ENCODE measurements at places on chromosomes 16 and 17. TPM values are rescaled to one million over a fixed set of nuclear protein-coding genes. Genes with fewer than 3 reads are reported as not detected.
A peak's percentile ranks its signal among the peaks of the same experiment; 100 is the strongest.

Gene SLC16A6
- total RNA-seq, result 8.4 TPM

Gene ASPA
- total RNA-seq, result not detected

Gene FOXF1
- total RNA-seq, result not detected

Gene KRTAP9-4
- not detected for total RNA-seq

Gene SAMD14
- total RNA-seq, result 0.92 TPM

Gene IL34
- total RNA-seq, result not detected

Gene NPLOC4
- 126 TPM for total RNA-seq

Gene TEKT1
- not detected for total RNA-seq

Gene NLGN2
- 6.6 TPM for total RNA-seq

Gene CD300H
- total RNA-seq, result not detected

- H3K27ac ChIP-seq, result no peak overlapping the region
- peak overlapping the region; percentile 90 for H3K4me3 ChIP-seq
- peaks cover 87% of the 10 kb centered on the region for H3K4me1 ChIP-seq
These were observed 4.8 kb downstream of the IL4R start for GRCh38 chr16:27318392-27319256.

DNA sequence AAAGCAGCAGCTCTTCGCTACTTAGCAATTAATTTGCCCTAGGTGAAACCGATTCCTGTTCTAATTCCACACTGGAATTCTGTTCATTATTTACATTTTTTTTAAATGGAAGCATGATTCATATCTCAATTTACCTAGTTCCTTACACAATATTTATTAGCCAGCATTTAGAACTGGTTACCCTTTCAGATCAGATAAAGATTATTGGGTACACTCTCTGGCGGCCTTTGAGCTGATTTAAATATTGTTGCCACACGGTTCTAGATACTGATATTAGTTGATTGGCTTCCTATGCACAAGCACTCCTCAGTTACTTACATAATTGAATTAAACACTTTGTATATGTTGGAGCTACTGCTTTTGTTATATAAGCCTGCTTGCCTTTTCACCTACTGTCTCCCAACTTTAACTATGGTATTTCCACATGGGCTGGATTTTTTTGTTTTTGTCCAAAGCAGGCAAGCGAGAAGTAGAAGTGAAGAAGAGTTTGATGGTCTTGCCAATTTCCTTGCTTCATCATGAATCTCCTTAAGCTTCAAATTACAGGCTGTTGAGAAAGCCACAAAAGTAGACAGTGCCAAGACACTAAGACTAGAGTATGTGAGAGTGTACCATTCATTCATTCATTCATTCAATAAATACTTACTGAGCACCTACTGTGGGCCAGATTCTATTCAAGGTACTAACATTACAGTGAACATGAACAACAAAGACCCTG lies 3.9 kb upstream of the ALDH3A2 start:
- DNase-seq, result no peak
- H3K4me3 ChIP-seq, result no peak overlapping the region
- no peaks in the 10 kb centered on the region for H3K36me3 ChIP-seq
- H3K27me3 ChIP-seq, result no peaks in the 10 kb centered on the region
- H3K27ac ChIP-seq, result no peak overlapping the region

DNA sequence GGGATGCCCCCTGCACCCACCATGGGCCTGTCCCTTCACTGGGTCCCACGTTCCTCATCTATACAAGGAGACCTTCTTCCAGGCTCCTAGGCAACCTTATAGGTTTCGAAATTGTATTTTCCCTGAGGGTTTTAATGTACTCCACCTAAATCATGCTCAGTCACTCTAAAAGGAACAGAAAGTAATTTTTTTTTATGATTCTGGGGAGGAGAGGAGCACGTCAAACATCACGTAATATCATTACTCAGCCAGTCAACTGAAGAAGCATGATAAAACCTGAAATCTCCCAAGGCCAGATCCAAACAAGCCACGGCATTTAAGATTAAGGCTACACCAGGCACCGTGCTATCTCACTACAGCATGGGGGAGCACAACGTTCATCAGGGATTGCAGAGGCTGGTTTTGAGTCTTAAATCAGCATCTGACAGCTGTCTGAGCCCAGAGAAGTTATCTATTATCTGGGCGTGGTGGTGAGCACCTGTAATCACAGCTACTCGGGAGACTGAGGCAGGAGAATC lies 3.9 kb upstream of the TMEM114 start:
- peaks cover 6% of the 10 kb centered on the region for H3K27me3 ChIP-seq
- no peaks in the 10 kb centered on the region for H3K36me3 ChIP-seq
- no peak overlapping the region for H3K4me3 ChIP-seq

- peak; percentile 45 for DNase-seq
- H3K27ac ChIP-seq, result no peak overlapping the region
- H3K27me3 ChIP-seq, result no peaks in the 10 kb centered on the region
- peaks cover 62% of the 10 kb centered on the region for H3K4me1 ChIP-seq
- peak overlapping the region; percentile 38 for H3K4me3 ChIP-seq
These were observed 14.4 kb upstream of the MEAK7 start for GRCh38 chr16:84518804-84519341.

- no peaks in the 10 kb centered on the region for H3K4me1 ChIP-seq
- H3K27ac ChIP-seq, result no peak overlapping the region
- no peaks in the 10 kb centered on the region for H3K27me3 ChIP-seq
These were observed 588.7 kb downstream of the CDH13 start for GRCh38 chr16:83215406-83216001.

DNA sequence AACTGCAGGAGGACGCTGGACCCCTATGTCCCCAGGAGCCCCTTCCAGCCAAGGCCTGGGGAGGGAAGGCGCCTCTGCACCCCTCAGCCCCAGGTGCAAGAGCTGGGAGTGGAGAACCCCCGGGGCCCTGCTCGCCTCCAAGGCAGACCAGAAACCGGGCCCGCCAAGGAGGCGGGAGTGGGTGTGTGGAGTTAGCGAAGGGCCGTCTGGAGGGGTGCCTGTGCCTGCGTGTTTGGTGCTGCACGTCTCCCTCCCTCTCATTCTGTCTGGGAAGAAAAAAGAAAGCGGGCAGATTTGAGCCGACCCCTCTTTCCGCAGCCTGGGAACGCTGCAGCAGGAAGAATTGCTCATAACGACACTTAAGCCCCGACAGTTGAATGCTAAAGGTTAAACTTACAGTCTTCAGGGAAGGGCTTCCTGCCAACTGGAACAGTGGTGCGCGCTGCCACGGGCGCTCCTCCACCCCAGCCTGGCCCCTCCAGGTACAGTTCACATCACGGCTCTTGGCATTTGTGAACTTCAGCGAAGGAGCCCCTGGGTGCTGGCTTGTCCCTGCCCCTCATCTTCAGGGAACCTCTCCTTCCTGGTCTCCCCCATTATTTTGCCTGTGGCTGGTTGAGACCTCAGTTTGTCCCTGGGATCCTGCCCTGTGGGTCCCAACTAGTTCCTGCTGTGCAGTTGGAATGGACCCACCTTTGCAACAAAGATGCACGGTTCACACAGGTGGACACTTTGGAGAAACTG lies 19.2 kb upstream of the ZFHX3 start:
- H3K27me3 ChIP-seq, result peaks cover 11% of the 10 kb centered on the region
- no peaks in the 10 kb centered on the region for H3K4me1 ChIP-seq
- no peaks in the 10 kb centered on the region for H3K36me3 ChIP-seq
- H3K27ac ChIP-seq, result no peak overlapping the region

- H3K4me1 ChIP-seq, result peaks cover 40% of the 10 kb centered on the region
- peak within 1 kb of the TSS; percentile 88 for H3K4me3 ChIP-seq
- peak within 1 kb of the TSS; percentile 98 for H3K27ac ChIP-seq
- no peaks in the 10 kb centered on the region for H3K27me3 ChIP-seq
- peaks cover 19% of the 10 kb centered on the region for H3K36me3 ChIP-seq
- DNase-seq, result peak; percentile 99
These were observed at the start of gene CORO7 for GRCh38 chr16:4416200-4417032. TSS of gene CORO7 (minus strand) at chr16:4416596. CDS start at chr16:4416518, 78 bp downstream.

- no peak overlapping the region for H3K4me3 ChIP-seq
These were observed 7.5 kb upstream of the GJD3 start for GRCh38 chr17:40372031-40372430.

- no peaks in the 10 kb centered on the region for H3K36me3 ChIP-seq
- no peak overlapping the region for H3K27ac ChIP-seq
- no peak overlapping the region for H3K4me3 ChIP-seq
These were observed 149.0 kb downstream of the NTN1 start for GRCh38 chr17:9170336-9170735.

GRCh38 chr16:27333104-27333503 lies 19.3 kb downstream of the IL4R start:
- no peaks in the 10 kb centered on the region for H3K27me3 ChIP-seq
- H3K4me1 ChIP-seq, result peaks cover 22% of the 10 kb centered on the region
- no peak overlapping the region for H3K4me3 ChIP-seq
- H3K27ac ChIP-seq, result no peak overlapping the region

DNA sequence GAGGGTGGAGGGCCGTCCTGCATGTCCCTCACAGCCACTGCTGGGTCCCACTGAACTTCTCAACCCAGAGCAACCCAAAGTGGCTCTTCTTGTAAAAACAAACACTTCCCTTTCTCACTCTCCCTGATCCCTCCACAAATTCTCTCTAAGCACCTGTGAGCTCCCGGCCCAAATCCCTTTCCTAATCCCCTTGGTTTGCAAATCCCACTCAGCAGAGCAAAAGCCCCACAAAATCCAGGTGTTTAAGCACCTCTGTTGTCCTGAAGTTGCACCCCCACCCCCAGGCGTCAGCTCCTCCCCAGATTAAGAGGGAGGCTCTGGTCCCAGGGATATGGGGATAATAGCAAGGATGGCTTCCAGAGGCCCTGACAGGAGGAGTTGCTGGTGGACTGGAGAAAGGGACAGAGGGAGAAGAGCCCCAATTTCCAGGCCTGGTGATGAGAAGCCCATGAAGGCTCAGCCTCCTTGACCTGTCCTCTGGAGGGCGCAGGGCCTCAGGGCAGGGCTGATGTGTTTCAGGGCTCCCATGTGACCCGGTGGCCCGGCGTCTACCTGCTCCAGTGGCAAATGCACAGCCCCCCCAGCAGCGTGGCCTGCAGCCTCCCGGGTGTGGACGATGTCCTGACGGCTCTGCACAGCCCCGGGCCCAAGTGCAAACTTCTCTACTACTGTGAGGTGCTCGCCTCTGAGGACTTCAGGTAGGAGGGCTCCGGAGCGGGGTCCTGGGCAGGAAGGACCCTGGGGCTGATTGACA lies 23.0 kb downstream of the NAGPA start:
- H3K36me3 ChIP-seq, result no peaks in the 10 kb centered on the region
- no peaks in the 10 kb centered on the region for H3K4me1 ChIP-seq
- DNase-seq, result no peak
- no peak overlapping the region for H3K27ac ChIP-seq
- H3K27me3 ChIP-seq, result no peaks in the 10 kb centered on the region
- H3K4me3 ChIP-seq, result no peak overlapping the region

DNA sequence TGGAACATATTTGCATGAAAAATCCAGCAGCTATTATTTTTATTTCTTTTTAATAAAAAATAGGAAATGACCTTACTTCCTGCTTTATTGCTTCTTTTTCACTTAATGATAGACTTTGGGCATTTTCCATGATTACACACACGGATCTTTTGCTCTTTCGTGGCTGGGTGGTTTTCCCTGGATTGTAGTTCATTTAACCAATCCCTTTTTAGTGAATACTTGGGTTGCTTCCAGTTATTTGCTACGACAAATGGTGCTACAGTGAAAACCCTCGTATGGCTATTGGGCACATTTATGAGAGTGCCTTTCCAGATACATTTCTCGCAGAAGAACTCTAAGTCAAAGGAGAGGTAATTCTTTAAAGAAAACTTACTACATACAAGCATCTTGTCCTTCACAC lies 38.6 kb downstream of the FOXL1 start:
- H3K27ac ChIP-seq, result no peak overlapping the region
- DNase-seq, result no peak
- H3K36me3 ChIP-seq, result no peaks in the 10 kb centered on the region
- no peak overlapping the region for H3K4me3 ChIP-seq
- H3K27me3 ChIP-seq, result no peaks in the 10 kb centered on the region
- H3K4me1 ChIP-seq, result no peaks in the 10 kb centered on the region

- no peak overlapping the region for H3K4me3 ChIP-seq
- no peaks in the 10 kb centered on the region for H3K4me1 ChIP-seq
- H3K27me3 ChIP-seq, result no peaks in the 10 kb centered on the region
These were observed 38.8 kb downstream of the SHISA6 start for GRCh38 chr17:11279776-11280344.

DNA sequence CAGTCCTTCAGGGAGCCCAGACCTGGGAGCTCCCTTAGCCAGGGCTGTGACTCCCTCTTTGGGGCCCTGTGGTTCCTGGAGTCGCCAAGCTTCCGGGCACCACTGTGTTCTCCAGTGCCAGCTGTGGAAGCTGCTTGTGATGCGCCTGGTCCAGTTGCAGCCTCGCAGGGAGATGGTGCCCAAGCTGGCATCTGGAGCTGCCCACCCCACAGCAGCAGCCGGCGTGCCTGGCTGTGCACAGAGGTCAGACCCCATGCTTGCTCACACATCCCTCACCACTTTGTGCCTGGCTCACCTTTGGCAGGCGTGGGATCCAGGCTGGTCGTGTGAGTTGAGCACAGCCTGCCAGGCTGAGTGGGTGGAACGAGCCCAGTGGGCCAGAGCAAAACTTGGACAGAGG lies 18.2 kb downstream of the RHOT1 start:
- H3K4me3 ChIP-seq, result no peak overlapping the region
- H3K27ac ChIP-seq, result no peak overlapping the region
- no peaks in the 10 kb centered on the region for H3K36me3 ChIP-seq
- no peaks in the 10 kb centered on the region for H3K27me3 ChIP-seq
- no peaks in the 10 kb centered on the region for H3K4me1 ChIP-seq
- no peak for DNase-seq

- no peak for DNase-seq
- H3K4me3 ChIP-seq, result no peak overlapping the region
- H3K27ac ChIP-seq, result no peak overlapping the region
- H3K27me3 ChIP-seq, result peaks cover 7% of the 10 kb centered on the region
- no peaks in the 10 kb centered on the region for H3K4me1 ChIP-seq
These were observed 17.1 kb downstream of the IRX3 start for GRCh38 chr16:54269461-54269860.

DNA sequence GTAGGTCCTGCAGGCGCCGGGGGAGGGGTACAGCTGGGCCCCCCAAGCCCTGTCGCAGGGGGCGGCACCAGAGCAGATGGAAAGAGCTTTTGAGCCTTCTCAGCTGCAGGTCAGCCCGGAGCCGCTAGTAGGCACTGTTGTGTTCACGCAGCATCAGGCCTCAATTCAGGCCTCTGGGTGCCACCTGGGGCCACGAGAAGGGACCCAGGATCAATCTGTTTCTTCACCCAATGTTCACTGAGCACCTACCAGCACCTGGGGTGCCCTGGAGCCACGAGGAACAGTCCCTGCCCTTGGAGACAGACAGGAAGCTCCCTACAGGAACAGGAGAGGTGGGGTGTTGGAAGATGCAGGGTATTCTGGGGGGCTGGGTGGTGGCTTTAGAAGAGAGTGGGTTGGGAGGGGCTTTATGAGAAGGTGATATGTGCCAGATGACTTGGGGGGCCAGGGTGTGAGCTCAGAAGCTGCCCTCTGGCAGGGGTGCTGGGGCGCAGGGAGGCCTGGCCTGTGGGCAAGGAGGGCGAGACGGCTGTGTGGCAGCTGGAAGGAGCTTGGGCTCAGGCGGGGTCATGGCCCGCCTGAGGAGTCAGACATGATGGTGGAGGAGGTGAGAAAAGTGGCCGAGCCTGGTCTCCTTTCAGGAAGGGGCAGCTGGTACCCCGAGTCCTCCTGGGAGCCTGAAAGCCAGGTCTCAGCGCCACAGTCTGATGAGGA lies 121.9 kb upstream of the GSE1 start:
- H3K27me3 ChIP-seq, result no peaks in the 10 kb centered on the region
- no peaks in the 10 kb centered on the region for H3K4me1 ChIP-seq
- H3K4me3 ChIP-seq, result no peak overlapping the region
- peak; percentile 18 for DNase-seq
- no peaks in the 10 kb centered on the region for H3K36me3 ChIP-seq

Data from CD8-positive, alpha-beta memory T cell (primary cell).